ENCODE measurements at places on chromosomes 4 and X.

DNA sequence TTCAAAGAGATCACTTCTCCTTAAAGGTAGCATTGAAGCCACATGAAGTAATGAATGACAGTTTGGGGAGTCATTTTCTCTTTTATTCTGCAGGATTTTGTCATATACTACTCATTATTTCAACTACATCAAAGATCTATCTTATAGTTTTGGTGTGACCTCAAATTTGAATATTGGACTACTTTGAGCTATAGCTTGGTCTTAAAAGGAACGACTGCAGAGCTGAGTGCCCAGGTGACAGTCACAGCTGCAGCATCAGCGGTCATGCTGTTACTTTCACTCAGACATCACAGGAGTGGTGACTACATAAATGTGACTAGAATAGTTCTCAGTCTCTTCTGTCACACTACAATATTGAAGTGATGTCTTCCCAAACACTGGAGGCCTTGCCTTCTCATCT, 10.7 kb upstream of the SPCS3 start:
- DNase-seq, result no peak

- no peak for DNase-seq
These were observed 97.6 kb downstream of the MGST2 start for GRCh38 chr4:139763205-139763604.

DNA sequence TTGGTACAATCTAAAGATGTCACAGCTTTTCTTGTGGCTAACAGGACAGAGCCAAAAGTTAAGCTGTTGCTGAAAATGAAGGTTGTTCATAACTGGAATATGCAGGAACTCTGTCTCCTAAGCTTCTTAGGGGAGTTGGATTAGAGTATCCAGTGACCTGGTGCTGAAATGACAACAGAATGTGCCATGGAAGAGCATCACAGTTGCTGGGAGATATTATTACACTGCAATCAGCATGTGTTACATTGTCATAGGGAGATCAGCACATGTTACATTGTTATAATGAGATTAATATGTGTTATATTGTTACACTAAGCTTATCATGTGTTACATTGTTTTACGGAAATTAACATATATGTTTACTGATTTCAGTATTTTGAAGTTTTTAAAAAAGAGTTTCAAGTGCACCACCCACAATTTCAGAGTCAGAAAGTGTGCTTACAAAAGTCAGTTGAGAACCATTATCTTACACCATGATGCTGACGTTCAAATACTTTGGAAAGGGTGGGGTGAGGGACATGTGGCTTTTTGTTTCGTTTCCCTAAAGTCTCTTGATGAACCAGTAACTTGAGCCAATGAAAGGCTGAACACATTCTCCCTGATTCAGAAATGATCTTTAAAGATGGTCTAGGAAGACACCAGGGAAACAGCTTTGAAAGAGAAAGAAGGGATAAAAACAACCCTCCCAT, 113.4 kb downstream of the DRD5 start:
- DNase-seq, result no peak

- DNase-seq, result no peak
These were observed 51.2 kb downstream of the LGI2 start for GRCh38 chr4:24979554-24979953.

GRCh38 chrX:154605566-154605965, 13.5 kb downstream of the CTAG1B start:
- DNase-seq, result no peak

DNA sequence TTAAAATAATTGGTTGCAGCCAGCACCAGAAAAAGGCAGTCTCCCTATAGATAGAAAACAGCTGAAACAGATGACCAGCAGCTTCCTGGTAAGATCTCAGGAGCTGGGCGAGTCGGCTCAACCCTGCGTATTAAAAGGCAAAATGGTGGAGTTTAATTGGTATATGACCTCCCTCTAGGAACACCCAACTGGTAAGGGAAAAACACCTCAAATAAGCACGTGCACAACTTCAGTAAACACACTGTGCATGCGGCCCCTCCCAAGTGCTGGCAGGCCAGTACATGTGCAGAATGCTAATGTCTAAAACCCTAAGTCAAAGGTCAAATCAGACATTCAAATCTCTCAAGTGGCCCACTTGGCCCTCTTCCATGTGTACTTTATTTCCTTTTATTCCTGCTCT, 103.2 kb upstream of the PDE5A start:
- DNase-seq, result no peak

DNA sequence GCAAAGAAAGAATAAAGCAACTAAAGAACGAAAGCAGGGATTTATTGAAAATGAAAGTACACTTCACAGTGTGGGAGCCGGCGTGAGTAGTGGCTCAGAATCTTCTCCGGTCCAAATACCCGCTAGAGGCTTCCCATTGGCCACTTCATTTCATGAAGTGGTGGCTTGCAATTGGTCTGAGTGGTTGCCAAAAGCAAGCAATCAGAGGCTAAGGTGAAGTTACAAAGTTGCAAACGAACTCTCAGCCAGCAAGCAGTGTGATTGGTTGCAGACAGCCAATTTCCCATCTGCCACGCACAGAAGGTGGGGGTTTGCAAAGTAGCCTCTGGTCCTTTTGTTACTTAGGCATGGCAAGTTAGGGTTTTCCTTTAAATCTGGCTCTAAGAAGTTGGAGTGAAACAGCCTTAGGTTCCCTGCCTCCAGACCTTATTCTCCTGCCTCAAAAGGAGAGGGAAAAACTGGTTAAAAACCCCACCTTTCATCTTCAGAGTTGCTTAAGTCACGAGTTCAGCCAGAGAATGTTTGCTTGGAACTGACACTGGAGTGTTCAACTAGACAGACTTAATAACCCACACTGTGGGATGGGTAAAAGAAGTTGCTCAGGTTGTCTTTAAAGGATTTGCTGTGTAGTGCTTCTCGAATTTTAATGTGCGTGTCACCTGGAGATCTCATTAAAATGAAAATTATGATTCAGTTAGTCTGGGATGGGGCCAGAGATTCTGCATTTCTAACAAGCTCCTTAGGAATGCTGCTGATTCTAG, 6.9 kb upstream of the CLOCK start:
- peak; percentile 23 for DNase-seq

GRCh38 chr4:7658341-7659204, 223.8 kb upstream of the PSAPL1 start:
- no peak for DNase-seq

DNA sequence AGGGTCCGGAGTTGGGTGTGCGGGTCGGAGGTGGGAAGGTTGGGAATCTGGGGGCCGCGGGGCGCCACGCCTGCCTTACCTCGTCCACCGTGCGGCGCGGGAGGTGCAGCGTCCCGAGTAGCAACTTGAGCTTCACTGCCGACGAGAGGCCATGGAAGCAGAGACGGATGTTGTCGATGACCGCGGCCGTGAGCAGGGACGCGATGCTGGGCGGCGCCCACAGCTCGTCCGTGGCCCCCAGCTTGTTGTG, 178 bp downstream of the NELFA start:
- no peak for DNase-seq

DNA sequence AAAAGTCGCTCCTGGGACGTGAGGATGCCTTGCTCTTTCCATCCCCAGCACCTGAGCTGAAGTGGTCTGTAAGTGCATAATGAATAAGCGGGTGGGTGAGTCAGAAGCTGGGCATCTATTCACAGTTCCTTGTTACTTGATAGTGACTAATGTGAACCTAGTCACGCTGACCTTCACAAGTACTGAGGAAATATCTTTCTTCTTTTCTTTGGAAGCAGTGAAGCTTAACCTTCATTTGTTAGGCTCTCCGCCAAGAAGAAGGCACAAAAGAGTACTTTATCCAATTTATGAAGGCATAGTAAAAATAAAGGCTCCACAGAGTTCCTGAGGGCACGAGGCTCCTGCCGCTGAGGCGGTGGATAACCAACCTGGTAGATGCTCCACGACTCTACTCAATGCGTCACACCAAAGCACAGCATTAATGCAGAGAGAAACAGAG, 475.7 kb upstream of the SLIT2 start:
- peak; percentile 29 for DNase-seq

DNA sequence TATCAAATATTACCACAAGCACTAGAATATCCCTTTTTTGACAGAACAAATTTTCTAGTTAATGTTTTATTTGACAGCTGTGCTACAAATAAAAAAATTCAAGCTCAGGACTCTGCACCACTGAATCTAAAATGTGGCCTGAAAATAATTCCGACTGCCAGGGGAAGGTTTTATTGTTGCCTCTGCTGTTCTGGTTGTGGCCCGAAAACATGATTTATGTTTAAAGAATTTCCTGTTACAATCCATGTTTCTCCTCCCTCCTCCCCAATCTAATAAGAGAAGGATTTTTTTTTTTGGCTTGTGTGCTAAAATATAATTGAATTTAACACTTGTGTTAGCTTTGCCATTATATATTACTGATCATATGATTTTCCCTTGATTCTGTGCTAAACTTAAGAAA, 227.8 kb downstream of the DCLK2 start:
- DNase-seq, result no peak

DNA sequence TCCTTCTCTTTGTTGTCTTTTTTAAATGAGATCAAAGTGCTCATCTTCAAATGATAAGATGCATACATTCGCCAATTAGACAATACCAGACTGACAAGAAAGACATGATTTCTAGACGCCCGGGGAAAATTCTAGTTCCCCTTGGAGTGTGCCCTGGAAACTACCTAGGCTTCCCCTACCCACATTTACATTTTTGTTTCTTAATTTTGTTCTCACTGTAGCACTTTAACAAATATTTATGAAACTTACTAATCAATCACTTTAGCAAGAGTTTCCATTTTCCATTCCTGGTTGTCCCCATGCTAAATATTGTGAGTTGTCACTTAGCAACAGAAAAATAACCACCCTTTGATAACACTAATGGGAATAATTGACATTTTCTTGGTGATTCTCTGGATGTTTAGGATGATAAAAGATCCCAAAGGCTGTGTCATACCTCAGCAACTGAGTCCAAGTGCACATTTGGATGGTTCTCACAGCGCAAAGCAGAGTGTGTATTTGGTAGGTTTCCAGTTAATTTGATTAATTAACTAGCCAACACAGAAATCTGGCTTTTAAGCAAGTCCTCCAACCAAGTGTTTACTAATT, 69.6 kb downstream of the FGFBP1 start:
- DNase-seq, result no peak

DNA sequence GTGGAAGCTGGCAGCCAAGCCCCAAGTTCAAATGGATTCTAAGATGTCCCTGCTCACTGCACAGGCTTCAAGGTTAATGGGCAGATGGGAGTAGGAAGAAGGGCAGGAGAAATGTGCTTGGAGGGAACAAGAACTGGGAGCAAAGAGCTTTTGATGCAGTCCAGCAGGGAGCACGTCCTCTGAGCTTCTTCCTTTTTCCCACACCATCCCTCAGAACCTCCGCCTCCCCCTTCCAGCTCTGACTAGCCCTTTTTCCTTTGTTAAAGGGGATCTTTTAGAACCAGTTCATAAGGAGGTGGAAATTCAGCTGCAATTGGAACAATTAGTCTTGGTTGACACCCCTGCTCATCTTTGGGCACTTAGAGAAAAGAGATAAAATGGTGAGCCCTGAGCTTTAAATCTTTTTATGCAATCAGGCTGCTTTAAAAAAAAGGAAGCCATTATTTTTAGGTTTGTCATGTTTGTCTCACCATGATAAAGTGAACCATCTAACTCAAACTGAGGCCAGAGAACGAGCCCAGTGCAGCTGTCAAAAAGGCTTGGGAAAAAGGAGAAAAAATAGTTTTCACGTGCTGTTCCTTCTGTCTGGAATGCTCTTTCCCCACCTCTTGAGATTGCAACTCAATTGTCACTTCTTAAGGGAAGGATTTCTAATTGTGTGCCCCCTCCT, 135.8 kb upstream of the IL1RAPL2 start:
- no peak for DNase-seq

DNA sequence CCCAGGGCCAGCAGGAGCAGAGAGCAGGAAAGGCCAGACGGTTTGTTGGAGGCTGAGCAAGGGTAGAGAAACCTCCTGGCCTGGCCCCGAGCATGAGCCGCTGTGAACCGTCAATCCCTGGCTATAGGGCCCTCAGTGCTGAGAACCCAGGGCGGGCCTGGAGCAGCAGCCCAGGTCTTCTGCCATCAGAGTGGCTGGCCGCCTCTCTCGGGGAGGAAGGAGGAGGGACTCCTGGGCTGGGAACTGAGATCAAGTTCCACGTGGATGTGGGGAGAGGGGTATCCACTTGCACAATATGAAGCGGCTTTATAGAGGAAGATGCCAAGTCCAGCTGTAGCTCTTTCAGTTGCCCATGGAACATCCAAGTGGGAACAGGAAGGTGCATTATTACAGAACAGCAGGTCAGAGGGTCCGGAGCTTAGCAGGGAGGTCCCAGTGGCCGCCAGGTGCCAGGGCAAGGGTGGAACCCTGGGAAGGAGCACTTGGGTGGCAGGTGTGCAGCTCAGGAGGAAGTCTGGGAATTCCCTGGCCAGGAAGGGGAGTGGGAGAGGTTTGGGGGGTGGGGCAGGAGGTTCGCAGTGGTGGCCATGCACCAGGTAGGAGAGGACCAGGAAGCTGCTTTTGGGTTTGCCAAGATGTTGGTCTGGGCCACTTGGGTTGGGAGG, 31.7 kb upstream of the CRMP1 start:
- no peak for DNase-seq

DNA sequence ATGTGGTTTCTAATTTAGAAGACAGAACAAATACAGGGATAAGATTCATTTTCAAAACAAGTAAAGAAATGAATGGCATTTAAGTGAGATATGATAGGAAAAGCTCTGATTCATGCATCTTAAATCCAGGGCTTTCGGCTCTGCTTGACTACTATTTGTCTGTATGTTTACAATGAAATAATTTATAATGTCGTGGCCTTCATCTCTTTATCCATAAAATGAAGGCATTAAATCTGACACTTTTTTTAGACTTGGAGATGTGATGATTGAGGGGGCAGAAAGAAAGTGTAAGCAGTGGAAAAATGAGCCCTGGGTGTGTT, 115.7 kb upstream of the KIT start:
- no peak for DNase-seq

- no peak for DNase-seq
These were observed 28.4 kb downstream of the TMEM131L start for GRCh38 chr4:153494562-153494961.

DNA sequence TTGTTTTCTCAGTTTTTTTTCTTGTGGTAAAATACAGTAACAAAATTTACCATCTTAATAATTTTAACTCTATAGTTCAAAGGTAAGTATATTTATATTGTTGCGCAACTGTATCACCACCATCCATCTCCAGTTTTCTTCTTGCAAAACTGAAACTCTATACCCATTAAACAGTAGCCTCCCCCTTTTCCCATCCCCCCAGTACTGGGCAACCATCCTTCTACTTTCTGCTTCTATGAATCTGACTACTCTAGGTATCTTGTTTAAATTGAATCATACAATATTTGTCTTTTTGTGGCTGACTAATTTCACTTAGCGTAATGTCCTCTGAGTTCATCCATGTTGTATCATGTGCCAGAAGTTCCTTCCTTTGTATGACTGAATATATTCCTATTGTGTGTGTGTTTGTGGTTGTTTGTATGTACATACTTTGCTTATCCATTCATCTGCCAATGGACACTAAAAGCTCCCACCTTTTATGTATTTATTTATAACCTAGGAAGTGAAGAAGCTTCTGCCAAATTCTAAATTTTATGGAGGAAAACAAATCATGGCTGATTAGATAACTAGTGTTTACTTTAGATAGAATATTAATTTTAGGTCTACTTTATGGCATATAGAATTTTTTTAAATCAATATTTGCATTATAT, 10.0 kb downstream of the ABHD18 start:
- DNase-seq, result no peak

- DNase-seq, result no peak
These were observed 625.4 kb upstream of the GALNT7 start for GRCh38 chr4:172543249-172543648.

GRCh38 chr4:160836431-160836830, 1327.4 kb downstream of the FSTL5 start:
- no peak for DNase-seq

GRCh38 chr4:99447079-99447478, 11.9 kb upstream of the ADH7 start:
- no peak for DNase-seq

Measured in H54 (cell line).